Activated CD4-positive, alpha-beta memory T cell treated with anti-CD3 and anti-CD28 coated beads for 36 hours (primary cell): ENCODE measurements at places on chromosomes 5 and 9.

- no peak for DNase-seq
These were observed 86.9 kb upstream of the SSBP2 start for GRCh38 chr5:81837667-81838306.

- DNase-seq: peak; percentile 22
These were observed 678 bp downstream of the SLC2A6 start for GRCh38 chr9:133477992-133478850.

DNA sequence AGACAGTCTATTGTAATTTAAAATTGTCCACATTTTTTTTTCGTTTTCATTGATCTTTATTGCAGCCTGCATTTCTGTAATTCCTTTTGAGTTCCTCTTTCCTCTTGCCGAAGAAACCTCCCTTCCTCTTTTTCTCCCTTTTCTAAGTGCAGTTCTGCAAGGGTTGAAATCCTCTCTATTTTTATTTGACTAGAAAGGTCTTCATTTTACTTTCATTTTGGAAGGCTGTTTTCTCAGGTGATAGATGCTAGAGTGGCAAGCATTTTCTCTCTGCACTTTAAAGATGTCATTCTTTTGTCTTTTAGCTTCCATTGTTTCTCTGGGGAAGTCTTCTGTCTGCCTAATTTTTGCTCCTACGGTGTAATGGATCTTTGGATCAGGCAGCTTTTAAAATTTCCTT, 248.5 kb downstream of the SMARCA2 start:
- DNase-seq: no peak

DNA sequence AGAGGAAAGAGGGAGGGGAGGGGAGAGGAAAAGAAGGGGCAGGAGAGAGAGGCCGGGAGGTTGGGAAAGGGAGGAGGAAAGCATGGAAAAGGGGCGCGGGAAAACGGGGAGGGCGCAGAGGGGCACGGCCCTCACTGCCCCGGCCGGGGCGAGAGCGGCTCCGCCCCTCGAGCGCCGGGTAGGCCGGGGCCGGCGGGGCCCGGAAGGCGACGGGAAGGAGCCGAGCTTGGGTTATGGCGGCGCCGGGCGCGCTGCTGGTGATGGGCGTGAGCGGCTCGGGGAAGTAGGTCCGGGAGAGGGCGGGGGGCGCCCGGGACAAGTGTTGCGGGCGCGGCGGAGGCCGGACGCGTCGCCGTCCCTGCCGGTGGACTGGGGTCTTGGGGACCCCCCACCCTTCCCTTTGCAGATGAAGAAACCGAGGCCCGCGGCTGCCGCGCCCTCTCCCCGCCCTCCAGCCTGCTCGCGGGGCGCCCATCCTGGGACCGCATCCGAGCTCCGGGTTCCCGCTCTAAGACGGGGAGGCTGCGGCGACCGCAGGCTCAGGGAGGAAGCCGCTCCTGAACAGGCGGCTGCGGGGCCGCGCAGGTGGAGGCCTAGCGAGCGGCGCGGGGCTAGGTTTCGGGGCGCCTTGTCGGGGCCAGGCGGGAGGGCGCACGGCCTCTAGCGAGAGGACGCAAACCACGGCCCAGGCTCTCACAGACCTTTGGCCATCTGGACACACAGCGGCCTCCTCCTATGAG, at the start of gene IDNK:
TSS of gene IDNK (plus strand) at position 205 of the 740 bp plus-strand sequence. CDS start at position 234, 29 bp downstream.
- peak; percentile 76 for DNase-seq

DNA sequence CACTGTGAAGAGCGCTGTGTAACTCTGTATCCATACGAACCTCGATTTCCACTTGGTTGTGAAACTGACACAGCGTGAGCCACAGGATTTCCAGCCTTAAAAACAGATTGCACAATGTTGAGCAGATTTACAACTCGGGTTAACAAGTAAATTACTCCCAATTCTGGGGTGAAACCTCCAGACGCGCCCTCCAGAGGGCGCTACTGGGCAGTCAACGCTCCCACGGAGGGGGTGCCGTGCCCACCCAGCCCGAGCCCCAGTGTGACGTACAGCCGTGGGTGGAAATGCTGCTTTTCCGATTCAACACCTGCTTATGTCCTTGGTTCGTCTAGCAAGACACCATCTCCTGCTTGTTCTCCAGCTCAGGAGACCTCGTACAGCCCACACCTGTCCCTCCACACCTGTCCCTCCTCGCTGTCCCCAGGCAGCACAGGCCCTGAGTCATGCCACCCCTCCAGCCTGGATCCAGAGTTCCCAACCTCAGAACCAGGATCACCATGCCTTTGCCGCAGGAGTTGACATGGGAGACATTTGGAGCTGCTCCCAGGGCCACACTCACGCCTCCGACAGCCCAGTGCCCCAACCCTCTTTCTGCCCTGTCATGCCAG, 34.4 kb upstream of the SLC6A3 start:
- DNase-seq: peak; percentile 55

DNA sequence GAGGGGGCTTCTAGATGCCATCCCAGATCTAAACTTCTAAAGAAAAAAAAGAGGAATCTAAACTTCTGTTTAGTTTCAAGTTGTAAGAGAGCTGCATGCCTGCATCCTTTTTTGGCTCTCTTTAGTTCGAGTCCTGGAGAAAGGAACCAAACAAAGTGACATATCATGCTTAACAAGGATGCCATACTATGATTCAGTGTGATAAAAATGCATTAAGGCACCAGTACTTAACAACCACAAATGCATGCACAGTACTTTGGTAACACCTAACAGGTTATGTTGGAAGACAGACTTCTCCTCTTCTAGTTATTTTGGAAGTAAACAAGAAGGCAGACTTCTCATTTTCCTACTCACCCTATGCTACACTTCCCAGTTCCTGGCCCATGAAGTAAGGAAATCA, 27.3 kb downstream of the NME5 start:
- no peak for DNase-seq

- DNase-seq: no peak
These were observed 232.5 kb downstream of the HSPA4 start for GRCh38 chr5:133284306-133284705.

- no peak for DNase-seq
These were observed 15.6 kb upstream of the SLC6A19 start for GRCh38 chr5:1185629-1186350.

DNA sequence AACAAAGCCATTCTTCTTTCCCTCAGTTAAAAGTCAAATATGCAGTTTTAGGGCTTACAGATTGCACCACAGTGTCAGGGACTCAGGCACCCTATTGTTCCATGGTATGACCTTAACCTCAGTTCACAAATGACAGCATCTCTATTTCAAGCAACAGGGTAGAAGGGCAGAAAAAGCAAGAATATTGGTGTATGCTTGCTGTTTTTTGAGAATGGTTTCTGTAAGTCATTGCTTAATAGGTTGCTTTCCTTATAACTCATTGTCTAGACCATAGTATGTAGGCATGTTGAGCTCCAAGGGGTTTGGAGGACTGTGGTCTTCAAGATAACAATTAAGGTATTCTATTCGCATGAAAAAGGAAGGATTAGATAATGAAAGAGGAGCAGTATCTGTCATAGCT, 183.5 kb upstream of the EDIL3 start:
- no peak for DNase-seq

DNA sequence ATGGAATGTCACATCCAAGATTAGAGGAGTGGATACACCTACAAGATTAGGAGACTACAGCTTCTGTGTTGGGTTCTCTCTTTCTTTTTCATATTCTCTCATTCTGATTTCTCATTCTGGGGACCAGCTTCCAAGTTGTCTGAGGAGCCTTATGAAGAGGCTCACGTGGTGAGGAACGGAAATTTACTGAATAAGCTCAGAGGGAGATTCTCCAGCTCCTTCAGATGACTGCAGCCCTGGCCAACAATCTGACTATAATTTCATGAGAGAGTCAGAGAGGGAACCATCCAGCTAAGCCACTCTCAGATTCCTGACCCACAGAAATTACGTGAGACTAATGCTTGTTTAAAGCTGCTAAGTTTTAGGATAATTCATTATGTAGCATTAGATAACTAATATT, 27.1 kb upstream of the TENT2 start:
- DNase-seq: no peak

GRCh38 chr5:83645936-83646335, 74.7 kb downstream of the HAPLN1 start:
- no peak for DNase-seq

DNA sequence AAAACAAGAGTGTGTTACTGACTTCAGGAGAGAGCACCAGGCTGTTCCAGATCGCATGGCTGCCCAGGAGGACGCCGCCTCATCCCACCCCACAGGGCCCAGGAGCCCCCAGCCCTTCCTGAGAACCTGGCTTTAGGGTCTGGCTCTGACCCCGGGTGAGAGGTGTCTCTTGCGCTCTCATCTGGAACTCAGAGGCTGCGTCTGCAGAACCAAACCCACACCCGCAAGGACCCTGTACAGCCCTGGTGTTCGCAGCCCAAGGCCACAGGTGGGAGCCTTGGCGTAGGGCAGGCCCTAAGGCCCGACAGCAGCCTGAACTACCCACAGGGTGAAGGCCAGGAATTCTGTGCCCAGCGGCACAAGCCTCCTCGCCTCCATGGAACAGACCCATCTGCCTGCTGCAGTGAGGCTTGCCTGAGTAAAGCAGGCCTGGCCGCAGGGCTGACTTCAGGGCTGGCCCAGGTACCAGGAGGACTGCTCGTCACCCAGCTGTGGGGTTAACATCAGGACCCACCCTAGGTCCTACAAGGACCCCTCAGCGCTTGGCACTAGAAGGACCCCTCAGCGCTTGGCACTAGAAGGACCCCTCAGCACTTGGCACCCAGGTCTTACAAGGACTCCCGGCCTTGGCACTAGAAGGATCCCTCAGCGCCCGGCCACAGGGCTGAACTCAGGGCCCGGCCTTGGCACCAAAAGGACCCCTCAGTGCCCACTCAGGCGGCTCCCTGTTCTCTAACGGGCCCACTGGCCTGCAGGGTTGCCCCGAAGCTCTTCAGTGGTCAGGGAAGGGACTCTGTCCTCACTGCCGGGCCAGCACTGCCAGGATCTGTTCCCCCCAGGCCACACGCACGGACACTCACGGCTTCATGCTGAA, 48.2 kb downstream of the NKD2 start:
- DNase-seq: no peak

- DNase-seq: no peak
These were observed 647.3 kb downstream of the BRINP1 start for GRCh38 chr9:118721923-118722322.
